ENCODE measurements at places on chromosomes 1 and 21.

DNA sequence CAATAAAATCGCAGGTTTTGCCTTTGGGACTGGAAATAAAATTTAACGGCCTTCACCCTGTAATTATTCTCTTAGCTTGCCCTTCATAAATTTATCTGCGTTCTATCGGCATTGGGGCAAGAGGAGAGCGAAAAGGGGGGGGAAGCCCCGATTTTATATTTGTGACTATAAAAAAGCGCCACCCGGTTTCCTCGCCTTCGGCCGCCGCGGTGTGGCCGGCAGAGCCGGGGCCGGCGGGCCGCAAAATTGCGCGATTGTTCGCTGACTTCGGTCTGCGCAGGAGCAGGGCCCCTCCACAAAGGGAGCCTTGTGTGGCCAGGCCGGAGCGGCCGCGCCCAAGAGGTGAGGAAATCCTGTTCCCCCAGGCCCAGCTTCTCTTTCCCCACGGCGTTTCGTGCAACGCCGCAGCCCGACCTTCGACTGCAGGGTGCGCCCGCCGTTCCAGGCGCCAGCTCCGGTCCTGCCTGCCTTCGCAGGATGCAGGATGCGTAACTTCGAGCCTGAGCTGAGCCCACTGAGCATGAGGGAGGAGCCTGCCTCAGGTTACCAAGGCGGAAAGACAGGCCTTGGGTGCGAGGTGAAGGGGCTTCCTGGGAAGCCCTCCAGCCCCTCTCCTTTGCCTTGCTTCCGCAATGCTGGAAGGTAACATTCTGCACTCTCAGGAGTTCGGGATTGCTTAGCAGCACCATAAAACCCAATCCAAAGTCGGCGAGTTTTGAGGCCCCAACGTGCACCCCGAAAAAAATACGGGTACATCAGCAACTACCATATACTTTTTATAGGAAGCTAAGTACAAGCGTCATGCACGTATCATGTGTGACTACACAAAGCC is 4.9 kb upstream of the TBX15 start:
- no peak for DNase-seq

DNA sequence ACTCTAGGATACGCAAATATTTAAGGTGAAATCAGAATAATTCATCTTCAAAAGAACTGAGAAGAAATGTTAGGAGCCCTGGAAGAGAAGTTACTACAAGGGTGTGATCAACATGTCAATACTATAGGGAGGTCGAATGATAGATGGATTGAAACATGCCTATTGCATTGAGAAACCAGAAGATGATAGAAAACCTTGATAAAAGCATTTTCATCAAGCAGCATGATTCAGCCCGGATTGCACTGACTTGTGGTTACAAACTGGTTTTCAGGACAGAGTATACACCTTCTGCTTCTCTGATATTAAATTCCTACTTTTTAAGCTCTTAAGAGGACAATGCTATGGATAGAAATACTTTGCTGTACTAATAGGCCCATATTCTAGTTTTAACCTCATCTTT is 164.2 kb downstream of the FMN2 start:
- no peak for DNase-seq

- no peak for DNase-seq
Measured at GRCh38 chr1:192627901-192628300, 8.0 kb upstream of the RGS13 start.

GRCh38 chr1:85323770-85324169 is 47.3 kb upstream of the BCL10 start:
- no peak for DNase-seq

GRCh38 chr21:37861561-37861960 is 54.7 kb downstream of the KCNJ6 start:
- DNase-seq = no peak

GRCh38 chr1:18597160-18598042 is 33.2 kb upstream of the PAX7 start:
- peak; percentile 74 for DNase-seq

DNA sequence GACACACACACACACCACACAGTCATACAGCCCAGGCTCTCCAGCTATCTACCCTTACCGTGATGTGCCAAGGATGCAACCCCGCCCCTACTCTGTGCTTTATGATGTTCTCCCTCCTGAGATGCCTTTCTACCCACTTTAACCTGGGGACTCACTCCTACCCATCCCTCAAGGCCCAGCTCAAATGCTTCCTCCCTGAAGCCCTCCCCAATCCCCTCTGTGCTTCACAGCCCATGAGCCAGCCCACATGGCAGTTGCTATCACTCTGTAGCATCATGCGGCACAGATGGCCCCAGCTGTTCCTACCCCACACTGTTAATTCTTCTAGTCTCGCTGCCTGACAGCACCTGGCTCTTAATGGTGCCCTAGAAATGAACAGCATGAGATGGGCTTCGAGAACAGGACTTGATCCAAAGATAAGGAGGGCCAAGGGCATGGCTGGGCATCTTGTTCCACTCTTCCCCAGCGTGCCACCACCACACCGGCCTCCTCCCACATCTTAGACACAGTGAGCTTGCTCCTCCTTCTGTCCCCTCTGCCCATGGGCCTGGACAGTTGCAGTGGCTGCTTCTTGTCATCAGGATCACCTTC is 109.8 kb downstream of the GLIS1 start:
- peak; percentile 70 for DNase-seq

- no peak for DNase-seq
Measured at GRCh38 chr1:234999513-234999940, 129.1 kb downstream of the TOMM20 start.

DNA sequence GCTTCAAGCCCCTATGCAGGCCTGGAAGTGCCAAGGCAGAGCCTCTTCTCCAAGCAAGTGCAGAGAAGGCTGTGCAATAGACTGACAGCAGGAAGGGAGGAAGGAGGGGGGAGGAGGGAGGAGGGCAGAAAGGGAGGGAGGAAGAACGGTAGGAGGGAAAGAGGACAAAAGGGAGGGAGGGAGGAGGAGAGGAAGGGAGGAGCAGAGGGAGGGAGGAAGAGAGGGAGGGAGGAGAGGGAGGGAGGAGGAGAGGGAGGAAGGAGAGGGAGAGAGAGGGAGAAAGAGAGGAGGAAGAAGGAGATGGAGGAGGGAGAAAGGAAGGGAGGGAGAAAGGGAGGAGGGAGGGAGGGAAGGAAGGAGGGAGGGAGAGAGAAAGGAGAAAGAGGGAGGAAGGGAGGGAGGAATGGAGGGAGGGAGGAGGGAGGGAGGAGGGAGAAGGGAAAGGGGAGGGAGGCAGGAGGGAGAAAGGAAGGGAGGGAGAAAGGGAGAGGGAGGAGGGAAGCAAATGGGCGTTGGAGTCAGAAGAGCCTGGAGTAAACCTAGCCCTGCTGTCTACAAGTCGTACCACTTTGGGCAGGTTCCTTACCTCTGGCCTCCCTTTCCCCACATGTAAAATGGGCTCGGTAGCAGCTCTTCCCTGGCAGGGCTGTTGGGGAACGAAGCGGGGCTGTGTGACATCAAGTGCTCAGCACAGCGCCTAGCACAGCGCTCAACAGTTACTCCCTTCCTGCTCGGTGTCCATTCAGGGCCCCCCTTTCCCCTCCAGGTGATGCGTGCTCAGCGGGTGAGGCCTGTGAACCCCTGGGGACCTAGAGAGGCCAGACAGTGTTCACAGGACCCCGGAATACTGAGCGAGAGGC is 244.6 kb downstream of the NPHP4 start:
- DNase-seq = no peak

DNA sequence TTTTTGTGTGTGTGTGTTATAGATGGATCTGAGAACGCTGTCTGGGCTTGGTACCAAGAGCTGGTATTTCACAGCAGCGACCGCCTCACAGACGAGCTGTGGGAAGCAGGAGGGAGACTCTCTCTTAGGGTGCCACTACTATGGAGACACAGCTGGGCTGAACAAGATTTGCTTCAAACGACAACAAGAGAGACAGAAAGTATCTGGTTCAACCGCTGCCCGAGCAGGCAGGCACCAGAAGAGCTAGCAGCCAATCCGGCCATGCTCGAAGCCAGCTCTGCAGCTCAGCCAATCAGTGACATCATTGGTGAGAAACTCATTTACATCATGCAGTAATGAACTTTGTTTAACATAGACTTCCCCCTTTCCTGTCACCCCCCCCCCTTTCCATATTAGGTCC is 341.3 kb downstream of the USP25 start:
- peak; percentile 66 for DNase-seq

DNA sequence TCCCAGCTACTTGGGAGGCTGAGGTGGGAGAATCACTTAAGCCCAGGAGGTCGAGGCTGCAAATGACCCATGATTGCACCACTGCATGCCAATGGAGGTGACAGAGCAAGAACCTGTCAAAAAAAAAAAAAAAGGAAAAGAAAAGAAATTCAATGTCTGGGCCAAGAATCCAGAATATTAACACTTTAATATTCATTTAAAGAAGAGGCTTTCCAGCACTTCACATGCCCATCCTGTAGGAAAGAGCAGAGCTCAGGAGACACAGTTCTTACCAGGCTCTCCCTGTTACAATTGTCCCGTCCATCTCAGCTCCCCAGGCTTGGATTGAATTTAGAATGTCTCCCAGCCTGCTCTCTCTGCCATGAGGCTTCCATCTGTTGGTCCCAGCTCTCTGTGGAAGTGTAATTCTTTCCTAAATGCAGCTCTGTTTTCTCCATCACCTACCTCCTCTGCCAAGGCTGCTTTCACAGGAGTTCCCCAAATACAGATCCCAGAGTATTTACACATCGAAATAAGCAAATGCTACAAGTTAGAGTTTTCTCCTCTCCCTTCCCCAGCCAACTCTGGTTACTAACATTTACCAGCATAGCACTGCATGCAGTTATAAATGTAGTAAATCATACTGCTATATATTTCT is 116.6 kb upstream of the CDC42BPA start:
- DNase-seq = no peak

- no peak for DNase-seq
Measured at GRCh38 chr1:57041901-57042300, 76.1 kb upstream of the C8B start.

DNA sequence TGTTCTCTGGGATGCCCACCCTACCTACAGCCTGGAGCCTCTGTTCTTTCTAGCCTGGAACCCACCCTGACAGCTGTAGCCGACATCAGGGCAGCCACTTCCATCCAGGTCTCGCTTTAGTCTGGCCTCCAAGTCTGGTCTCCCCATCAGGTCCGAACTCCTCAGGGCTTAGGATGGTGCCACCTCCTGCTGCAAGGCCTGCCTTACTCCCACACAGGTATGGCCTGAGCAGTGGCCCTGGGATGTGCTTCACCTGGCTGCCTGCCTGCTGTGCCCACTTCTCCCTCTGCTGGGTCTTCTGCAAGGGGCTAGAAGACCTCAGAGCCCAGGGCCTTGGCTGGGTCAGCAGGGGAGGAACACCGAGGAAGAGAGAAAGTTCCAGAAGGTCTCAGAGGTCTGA is 35.7 kb upstream of the MAGOH start:
- no peak for DNase-seq

- DNase-seq = peak; percentile 54
Measured at GRCh38 chr1:2233997-2234761, 6.1 kb downstream of the SKI start.

GRCh38 chr1:24155011-24155782 is 12.3 kb upstream of the IL22RA1 start:
- DNase-seq = no peak

GRCh38 chr1:111221633-111222291 is 5.8 kb upstream of the CHI3L2 start:
- DNase-seq = no peak

DNA sequence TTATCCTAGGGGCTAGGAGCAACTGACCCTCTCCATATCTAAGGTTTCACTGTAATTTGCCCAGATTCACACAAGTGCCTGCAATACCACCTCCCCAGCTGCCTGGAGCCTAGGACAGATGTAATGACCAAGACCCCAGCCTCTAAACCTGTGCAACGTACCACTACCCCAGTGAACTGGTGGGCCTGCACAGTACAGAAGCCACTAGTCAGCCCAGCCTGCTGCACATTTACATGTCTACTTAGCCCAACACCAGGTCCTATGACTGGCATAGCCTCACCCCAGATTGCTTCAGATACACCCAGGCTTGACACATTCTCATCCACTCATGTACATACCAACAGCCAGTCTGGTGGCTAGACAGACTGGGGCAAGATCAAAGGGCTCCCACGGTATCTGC is 1336.6 kb downstream of the BRINP3 start:
- no peak for DNase-seq

GRCh38 chr1:25774921-25775771 is 24.8 kb upstream of the SELENON start:
- DNase-seq = peak; percentile 67

- DNase-seq = no peak
Measured at GRCh38 chr1:104593413-104594187, 843.9 kb downstream of the AMY1C start.

DNA sequence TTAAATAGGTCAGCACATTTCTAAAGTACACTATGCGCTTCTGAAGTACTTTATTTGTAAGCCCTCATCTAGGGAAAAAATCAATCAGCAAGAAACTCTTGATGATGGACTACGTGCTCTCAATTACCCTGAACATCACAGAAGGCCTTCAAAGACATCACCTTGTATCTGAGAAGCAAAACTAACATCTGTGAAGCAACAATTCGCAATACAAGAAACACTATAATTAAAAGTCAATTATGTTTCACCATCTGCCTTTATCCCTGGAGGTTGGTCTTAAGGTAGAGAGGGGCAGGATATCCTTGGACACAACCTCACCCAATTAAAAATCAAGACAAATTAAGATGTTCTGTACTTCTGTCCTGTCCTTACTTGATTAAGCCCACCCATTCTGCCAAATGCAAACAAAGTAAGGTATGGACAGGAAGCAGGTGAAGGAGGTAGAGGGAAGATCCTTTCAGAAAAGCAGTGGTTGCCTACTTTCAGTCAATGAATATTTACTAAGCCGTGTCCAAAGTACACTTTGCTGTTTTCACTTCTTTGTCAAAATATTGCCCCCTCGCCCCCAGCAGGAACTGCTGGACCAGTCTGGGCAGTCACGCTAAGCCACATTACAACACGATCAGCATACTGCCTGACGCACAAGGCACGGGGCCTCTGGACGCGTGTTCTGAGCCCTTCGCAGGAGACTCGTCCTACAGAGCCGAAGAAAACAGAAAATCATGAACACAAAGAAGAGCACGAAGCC is 887 bp downstream of the SLC19A2 start:
- DNase-seq = peak; percentile 73

DNA sequence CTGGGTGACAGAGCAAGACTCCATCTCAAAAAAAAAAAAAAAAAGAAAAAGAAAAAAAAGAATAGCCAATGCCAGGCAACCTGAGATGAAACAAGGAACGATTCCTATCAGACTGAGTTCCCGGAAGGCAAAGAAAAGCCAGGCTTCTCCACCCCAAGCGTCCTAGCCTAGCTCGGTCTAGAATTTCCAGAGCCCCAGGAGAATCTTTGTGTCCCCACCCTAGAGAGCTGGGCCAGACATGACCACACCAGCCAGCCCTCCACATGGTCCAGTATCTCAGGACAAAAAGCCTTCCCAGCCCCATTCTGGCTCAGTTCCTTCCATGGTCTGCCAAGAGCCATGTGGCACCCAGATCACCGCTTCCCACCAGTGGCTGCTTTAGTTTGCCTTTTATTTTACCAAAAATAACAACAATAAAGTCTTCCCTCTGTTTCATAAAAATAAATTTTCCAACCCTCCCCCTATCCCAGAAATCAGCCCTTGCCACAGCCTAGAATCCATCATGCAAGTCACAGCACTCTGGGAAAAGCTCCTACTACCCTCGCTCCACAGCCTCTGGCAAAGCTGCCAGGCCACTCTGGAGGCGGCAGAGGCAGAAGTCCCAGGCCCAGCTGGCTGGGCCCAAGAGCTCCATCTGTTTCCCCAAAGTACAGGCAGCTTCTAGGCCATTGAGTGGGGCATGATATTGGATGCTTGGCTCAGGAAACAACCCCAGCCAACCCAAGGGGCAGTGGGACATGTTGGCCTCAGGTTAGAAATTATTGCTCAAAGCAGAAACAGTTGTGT is 3.5 kb upstream of the MKNK1 start:
- DNase-seq = no peak

All from tongue (tissue), 3 donors.